Activated T-cell treated with anti-CD3 and anti-CD28 coated beads, Interleukin-2, amount 50 U/mL, for 24 hours (primary cell): ENCODE measurements at places on chromosomes 16 and 17.

DNA sequence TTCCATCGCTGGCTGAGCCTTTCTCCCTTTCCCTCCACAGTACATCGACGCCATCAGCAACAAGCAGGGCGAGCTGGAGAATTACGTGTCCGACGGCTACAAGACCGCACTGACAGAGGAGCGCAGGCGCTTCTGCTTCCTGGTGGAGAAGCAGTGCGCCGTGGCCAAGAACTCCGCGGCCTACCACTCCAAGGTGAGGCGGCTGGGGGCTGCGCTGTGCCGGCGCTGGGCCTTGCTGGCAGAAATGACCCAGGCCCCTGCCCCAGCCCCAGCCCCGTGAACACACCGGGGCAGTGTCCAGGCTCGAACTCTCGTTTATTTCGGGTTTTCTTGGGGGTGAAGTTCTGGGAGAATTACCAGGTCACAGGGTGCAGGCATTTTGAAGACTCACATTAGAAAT lies 64.9 kb downstream of the BAIAP2 start:
- DNase-seq = no peak

- no peak for DNase-seq
These were observed 172.0 kb downstream of the CYB561 start for GRCh38 chr17:63274146-63274545.

DNA sequence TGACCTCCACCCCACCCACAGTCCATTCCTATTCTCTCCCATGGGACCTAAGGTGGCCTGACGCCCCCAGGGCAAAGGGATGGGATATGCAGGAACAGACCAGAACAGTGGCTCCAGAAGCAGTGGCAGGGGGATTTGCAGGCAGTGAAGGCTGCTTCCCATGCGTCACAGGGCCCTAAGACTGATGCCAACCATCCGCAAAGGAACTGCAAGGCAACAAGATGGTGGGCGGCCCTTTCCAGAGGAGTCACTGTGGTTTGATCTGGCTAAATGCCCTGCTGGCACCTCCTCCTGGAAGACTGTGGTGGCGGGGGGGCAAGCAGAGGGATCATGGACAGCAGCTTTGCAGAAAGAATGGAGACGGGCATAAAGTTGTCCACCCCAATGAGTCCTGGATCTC lies 4.4 kb upstream of the SLC39A11 start:
- DNase-seq = no peak

- DNase-seq = no peak
These were observed 204.9 kb downstream of the C16orf78 start for GRCh38 chr16:49578435-49579024.

DNA sequence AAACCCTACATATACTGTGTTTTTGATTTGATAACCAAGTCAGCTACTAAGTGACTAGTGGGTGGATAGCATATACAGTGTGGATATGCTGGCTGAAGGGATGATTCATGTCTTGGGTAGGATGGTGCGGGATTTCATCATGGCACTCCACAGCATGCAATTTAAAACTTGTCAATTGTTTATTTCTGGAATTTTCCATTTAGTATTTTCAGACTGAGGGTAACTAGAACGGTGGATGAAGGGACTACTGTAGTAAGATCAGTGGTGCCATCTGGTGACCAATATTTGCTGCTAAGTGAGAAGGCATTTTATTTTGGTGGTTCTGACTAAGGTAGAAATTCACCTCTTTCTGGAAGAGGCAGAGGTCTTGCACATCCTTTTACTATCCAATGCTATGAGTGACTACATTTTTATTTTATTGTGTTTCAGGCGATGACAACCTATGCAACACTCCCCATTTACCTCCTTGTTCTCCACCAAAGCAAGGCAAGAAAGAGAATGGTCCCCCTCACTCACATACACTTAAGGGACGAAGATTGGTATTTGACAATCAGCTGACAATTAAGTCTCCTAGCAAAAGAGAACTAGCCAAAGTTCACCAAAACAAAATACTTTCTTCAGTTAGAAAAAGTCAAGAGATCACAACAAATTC lies 3.1 kb downstream of the CDC6 start:
- no peak for DNase-seq

GRCh38 chr17:65163990-65164495 lies 26.9 kb downstream of the RGS9 start:
- DNase-seq = peak; percentile 44

DNA sequence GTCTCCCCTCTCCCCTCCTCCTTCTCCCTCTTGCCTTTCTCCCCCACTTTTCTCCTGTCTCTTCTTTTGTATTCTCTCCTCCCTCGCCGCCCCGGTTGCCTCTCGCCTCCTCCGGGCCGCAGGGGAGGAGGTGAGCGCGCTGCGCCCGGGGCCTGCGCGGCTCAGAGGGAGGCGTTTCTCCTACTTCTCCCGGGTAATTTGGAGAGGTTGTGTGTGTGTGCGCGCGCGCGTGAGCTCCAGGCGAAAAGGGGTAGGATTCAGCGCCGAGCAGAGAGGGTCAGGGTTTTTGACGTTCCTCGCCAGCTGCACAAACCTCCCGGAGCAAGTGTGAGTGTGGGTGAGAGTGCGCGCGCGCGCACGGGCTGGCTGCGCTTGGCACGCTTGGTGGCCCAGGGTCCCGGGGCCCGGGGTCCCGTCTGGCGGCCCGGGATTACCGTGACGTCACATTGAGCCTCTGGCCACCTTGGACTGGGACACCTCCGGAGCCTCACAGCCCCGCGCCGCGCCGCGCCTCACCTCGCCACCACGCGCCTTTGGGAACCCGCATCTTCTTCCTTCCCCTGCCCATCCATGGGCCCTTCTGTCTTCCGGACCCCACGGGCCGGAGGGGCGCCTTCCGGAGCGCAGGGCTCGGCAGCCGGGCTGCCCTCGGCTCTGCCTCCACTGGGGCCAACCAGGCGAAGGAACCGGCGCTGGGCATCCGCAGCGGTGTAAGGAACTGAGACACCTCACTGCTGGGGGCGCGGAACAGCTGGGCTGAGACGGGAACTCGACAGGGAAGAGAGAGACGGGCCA lies 479 bp downstream of the IRX6 start:
- DNase-seq = no peak

- no peak for DNase-seq
These were observed 8.2 kb upstream of the COL1A1 start for GRCh38 chr17:50209472-50210239.

GRCh38 chr16:79653373-79653891 lies 52.9 kb upstream of the MAF start:
- DNase-seq = no peak

GRCh38 chr17:3993493-3994220 lies 29.4 kb upstream of the ATP2A3 start:
- DNase-seq = no peak

DNA sequence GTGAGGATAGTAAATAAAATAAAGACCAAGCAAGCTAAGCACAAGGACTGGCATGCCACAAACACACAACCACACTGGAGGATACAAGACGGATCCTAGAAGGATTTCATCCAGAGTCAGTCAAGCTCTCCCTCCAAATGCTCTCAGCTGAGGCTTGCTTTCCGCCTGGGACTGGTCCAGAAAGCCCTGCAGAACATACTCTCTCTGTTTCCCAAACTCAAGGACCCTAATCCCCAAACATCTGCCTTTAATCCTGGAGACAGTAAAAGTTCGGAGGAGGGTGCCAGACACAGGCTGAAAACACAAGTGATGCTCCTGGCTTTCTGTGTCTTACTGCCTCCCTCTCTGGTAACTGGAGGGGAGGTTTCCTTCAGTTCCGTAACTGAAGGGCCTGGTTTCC lies 5.3 kb upstream of the HSD11B2 start:
- DNase-seq = no peak

- no peak for DNase-seq
These were observed 39.4 kb downstream of the AP1G1 start for GRCh38 chr16:71769222-71769621.

GRCh38 chr17:28193241-28193640 lies 125.8 kb upstream of the TMEM97 start:
- DNase-seq = no peak

- DNase-seq = peak; percentile 47
These were observed 5.7 kb downstream of the ZNF319 start for GRCh38 chr16:57994778-57995177.

DNA sequence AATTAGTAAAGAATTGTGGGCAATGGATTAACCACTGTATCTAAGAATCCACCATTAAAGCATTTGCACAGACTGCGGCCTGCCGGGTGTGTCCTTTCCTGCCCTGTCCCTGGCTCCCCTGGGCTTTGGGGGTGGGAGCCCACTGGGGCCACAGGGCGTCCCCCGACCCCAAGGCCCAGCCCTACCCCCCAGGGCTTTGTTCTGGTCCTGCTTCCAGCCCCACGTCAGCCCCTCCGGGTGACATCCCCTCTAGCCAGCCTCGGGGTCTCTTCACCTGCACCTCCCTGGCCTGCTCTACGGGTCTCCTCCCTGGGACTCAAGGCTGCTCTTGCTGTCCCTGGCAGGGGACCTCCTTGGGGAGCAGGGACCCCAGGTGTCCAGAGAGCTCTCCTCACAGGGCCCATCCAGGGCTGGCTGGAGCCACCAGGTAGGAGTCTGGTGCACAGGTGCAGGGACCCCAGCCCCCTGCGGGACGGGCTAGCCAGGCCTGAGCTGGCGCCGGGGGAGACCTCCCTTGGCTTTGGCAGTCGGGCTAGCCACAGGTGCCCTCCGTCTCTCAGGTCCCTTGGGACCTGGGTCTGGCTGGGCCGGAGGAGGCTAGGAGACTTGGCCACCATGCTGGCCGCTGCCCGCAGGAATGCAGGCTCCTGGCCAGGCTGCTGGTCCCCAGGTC lies 6.4 kb upstream of the BAIAP3 start:
- DNase-seq = no peak

DNA sequence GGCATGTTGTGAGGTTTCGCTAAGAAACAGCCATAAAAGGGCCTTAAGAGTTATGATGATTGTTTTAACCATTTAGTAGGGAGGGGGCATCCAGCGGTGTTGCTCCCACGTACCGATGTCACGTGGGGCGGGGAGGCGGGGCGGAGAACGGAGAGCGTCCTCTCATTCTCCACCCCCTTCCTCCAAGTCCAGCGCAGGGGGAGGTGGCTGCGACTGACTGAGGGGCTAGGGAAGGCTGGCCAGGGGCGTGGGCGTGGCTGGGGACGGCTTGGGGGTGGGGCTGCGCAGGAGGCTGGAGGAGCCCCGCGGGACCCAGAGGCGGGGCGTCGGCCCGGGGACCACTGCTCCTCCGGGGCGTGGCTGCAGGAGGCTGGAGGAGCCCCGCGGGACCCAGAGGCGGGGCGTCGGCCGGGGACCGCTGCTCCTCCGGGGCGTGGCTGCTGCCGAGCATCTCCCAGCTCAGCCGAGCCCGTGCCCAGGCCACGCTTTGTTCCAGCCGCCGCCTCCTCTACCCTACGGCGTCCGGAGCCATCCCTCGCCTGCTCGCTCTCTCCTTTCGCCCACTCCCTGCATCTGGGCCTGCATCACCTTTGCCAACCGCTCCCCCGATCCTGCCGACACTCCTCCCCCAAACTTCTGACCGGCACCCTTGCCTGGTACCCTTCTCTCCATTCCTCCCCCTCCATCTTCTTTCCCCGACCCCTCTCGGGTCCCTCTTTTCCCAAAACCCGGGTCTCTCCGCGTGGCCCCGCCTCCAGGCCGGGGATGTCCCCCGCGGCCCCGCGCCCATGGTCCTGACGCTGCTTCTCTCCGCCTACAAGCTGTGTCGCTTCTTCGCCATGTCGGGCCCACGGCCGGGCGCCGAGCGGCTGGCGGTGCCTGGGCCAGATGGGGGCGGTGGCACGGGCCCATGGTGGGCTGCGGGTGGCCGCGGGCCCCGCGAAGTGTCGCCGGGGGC lies at the start of gene SARM1:
SARM1 (plus strand) TSS at position 450 of the 958 bp plus-strand sequence; CDS start at position 789, 339 bp downstream.
- peak; percentile 91 for DNase-seq

DNA sequence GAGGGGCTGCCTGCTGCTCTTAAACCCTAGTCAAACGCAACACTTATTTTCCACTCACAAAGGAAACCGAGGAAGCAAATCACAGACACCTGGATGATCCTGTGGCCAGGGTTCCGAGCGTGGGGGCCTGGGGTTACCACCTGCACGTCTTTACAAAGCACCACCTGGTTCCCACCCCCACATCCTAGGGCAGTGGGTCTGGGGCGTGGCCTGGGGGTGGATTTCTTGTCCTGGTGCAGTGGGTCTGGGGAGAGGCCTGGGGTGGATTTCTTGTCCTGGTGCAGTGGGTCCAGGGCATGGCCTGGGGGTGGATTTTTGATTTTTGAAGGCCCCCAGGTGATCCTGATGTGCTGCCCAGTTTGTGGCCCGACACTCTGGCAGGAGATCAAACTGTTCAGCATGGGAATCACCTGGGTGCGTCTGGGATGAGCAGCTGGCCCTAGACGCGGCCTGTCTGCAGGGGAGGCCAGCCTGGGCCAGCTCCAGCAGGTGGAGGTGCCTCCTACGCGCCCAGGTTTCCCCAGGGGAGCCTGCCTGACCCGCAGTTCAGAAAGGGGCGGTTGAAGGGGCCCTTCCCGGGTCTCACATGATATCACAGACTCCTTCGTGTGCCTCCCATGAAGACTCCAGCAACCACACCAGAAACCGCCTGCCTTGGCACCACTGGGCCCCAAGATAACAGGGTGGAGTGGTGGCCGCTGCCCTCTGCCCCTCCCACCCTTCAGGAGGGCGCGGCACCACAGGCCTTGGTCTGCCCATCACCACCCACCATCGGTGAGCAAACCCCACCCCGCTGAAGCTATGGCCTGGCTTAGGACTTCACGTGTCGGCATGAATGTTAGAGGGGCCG lies 6.3 kb downstream of the HAGH start:
- no peak for DNase-seq

DNA sequence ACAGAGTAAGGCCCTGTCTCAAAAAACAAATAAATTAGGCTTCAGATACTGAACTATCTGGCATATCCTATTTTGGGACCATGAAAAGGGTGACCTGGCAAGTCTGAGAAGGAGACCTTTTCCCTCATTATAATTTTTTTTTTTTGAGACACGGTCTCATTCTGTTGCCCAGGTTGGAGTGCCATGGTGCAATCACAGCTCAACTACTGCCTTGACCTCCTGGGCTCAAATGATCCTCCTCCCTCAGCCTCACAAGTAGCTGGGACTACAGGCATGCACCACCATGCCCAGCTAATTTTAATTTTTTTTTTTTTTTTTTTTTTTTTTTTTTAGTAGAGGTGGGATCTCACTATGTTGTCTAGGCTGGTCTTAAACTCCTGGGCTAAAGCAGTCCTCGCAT lies 37.3 kb downstream of the PLCG2 start:
- no peak for DNase-seq

GRCh38 chr17:17132746-17133145 lies 73.4 kb downstream of the PLD6 start:
- no peak for DNase-seq

- no peak for DNase-seq
These were observed 65.2 kb downstream of the SNX20 start for GRCh38 chr16:50615891-50616290.
